Activated naive CD4-positive, alpha-beta T cell treated with anti-CD3 and anti-CD28 coated beads for 36 hours (primary cell): ENCODE measurements at places on chromosomes 5 and 9.

GRCh38 chr5:107467137-107467932 is 203.4 kb downstream of the EFNA5 start:
- no peak for DNase-seq

- no peak for DNase-seq
Observed at GRCh38 chr5:3131161-3131560, 379.7 kb upstream of the IRX2 start.

GRCh38 chr5:74199436-74200210 is 440.9 kb downstream of the ENC1 start:
- no peak for DNase-seq

DNA sequence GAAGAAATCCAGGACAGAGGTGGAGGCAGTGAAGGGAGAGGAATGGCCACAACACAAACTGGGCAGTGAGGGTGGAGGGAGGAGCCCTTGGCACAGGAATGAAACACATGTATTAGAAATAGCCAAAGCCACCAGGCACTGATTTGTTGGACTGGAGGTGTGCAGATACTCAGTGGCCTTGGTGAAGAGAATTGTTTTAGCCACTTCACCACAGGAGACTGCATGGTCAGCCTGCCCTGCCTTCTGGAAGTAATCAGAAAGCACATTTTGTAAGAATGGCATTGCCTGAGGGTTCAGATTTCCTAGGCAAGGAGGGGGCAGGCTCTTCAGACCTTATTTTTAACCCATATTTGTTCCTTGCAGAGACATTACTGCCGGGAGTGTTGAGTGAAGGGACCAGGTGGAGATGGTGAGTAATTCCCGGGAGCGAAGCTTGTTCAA is 2.2 kb downstream of the SGCD start:
- DNase-seq = no peak

- no peak for DNase-seq
Observed at GRCh38 chr9:128121924-128122808, 5.4 kb downstream of the PTGES2 start.

- DNase-seq = no peak
Observed at GRCh38 chr5:177371120-177372033, 12.9 kb upstream of the SLC34A1 start.

- DNase-seq = no peak
Observed at GRCh38 chr9:138117836-138118235, 240.3 kb downstream of the CACNA1B start.

DNA sequence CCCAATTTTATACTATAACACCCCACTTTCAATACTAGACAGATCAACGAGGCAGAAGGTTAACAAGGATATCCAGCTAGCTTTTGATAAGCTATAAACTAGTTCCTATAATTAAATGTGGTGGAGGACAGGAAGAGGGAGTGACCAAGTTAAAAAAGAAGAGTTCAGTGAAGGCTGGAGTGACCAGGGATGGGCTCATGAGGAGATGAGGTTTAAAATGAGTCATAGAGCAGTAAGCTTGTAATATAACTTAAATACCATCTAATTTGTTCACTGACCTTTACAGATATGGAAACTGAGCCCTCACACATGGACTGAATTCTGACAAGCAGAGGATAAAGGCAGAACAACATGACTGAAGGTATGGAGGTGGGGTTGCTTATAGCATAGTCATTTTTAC is 284.5 kb downstream of the SPATA31D1 start:
- no peak for DNase-seq

DNA sequence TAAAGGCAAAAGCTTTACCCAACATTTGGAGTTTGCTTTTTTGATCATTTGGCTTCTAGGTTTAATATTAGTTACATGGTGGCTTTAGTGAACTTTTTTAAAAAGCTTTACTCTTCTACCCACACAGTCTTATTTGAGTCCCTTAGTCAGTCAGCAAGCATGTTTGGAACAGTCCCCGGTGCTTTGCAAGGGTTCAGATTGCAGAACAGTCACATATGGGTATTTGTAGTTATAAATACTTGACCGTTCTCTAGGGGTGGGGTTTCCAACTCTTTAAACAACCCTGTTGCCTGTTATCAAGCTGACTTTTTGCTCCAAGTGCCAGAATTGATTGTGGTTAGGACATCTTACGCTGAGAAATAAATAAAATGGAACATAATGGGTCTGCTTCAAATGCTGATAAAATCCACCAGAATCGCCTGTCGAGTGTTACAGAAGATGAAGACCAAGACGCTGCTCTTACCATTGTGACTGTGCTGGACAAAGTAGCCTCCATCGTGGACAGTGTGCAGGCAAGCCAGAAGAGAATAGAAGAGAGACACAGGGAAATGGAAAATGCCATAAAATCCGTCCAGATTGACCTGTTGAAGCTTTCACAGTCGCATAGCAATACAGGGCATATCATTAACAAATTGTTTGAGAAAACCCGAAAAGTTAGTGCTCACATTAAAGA is at the start of gene CAVIN4:
Gene CAVIN4 (plus strand): TSS at position 304 of the 673 bp plus-strand sequence. CDS start 65 bp downstream, at position 369.
- DNase-seq = no peak

DNA sequence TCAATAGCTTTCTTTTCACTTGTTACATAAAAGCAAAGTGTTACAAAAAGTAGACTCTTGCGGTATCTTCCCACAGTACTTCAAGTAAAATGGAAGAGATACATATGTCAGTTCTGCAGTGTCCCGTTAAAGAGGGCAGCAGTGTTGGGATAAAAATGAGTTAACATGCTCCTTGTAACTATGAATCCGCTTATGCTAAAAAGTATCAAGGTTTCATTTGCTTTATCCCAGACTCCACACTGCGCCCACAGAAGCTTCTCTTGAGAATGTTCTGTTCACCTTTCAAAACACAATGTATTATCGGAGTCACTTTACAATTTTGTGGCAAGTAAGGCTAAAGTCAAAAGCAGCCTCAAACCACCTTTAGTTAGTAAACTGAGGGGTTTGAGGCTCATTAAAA is 790 bp downstream of the PTAR1 start:
- DNase-seq = no peak

DNA sequence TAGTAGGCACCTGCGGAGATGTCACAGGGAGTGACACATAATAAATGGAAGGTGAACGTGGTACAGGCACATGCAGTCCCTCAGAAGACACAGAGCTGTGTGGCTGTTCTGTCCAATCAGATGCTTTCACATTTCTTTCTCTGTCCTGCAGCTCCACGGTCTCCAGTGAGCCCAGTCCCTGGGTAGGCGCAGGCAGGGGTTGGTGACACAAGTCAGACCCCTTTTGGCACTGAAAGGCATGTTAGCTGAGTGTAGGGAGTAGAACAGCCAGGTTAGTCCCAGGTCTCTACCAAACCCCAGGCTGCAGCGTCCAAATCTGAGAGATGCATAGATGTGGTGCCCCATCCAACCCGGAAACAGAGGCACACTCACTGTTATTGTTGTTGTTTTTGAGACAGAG is 2.8 kb downstream of the SLC31A2 start:
- DNase-seq = no peak

DNA sequence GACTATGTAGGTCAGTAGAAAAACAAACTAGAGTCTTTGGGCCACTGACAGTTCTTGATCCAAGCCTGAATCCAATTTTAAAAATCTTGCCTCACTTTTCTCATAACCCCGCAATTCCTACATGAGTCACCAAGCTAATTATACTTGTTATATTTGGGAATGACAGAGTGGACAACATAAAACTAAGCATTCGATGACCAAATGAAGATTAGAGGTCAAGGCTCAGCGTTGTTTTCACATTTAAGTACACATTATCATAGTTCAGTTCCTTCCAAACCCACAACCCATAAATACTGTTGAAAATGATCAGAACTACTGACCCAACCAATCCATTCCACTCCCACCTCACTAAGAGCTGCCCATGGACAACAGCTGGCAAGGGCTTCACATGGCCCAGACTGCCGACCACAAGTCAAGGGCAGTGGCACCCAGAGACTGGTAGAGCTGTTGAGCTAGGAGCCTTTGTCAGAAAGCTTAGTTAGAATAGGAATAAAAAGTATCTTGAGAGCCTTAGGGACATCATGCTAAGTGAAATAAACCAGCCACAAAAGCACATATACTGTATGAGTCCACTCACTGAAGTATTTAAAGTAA is 64.2 kb downstream of the MYO10 start:
- no peak for DNase-seq

- no peak for DNase-seq
Observed at GRCh38 chr5:15391704-15392397, 108.1 kb upstream of the FBXL7 start.

- DNase-seq = no peak
Observed at GRCh38 chr5:122940890-122941289, 95.5 kb downstream of the SNX24 start.

- no peak for DNase-seq
Observed at GRCh38 chr5:31861601-31862000, 222.7 kb downstream of the PDZD2 start.

DNA sequence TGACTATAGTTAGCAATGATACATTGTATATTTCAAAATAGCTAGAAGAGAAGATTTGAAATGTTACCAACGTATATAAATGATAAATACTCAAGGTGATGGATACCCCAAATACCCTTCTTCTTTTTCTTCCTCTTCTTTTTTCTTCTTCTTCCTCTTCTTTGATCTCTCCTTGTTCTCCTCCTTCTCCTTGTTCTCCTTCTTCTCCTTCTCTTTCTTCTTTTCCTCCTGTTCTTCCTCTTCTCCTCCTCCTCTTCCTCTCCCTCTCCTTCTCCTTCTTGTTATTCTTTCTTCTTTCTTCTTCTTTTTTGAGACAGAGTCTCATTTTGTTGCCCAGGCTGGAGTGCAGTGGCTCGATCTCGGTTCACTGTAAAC is 616 bp upstream of the SPEF2 start:
- DNase-seq = no peak
